ENCODE measurements at places on chromosomes 1 and 21.

DNA sequence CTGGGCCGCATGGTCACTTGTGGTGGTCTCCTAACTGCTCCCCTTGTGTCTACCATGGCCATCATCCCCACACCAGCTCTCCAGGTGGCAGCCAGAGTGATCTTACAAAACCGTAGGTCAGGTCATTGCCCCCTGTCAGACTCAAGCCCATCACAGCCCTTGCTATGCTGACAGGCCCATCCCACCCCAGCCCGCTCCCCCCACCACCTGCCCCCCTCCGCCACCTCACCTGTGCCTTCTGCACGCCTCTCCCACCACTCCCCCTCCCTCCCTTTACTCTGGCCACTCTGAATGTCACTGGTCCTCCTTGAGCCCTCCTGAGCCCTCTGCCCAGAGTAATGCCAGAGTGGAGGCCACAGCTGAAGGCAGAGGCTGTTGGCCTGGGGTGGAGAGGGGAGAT lies 28.5 kb downstream of the TEX35 start:
- DNase-seq = no peak

DNA sequence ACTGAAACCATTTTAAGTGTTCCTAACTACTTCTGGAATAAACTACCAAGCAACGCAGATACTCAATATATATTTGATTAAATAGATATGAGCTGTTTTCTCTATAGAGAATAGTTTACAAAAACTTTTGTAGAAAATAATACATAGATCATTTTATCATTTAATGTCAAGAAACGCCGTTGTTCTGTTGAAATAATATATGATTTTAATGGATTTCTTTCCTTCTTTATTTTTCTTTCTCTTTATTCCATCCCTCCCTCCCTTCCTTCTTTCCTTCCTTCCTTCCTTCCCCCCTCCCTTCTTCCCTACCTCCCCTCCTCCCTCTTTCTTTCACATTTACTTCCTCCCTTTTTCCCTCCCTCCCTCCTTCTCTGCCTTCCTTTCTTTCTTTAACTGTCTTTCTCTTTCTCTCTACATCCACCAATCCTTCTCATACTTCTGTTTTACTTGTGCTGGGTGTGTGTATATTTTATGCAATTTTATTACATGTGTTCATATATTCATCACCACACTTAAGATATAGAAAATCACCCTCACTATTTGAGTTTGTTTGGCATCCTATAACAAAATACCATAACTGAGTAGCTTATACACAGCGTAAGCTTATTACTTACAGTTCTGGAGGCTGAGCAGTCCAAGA lies 230.9 kb upstream of the BRINP3 start:
- no peak for DNase-seq

DNA sequence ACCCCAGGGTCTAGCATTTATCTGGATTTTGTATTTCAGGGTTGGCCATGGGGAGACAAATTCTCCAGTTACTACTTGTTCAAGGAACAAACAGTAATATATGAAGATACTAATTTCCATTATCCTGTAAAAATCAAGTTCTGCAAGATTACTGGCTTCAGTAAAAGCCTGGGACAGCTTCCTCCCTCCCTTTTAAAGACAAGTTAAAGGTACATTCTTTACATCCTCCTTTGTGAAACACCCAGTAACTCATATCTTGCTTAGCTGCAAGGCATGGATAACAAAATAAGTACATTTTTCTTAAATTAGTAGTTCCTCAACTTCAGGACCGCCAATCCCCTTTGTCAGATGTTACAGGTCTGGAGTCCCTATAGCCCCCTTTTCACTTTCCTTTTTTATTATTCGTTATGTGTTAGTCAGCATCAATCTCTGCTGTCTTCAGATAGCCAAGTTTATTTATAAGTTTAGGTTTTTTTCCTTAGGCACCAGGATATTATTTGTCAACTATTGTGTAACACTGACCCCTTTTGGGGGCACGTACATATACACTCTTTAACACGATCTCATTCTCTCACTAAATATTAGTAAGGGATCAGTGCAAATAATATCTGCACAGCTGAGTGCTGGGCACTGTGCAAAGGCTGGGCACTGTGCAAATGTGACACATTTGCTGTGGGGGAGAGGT lies 9.8 kb downstream of the ERRFI1 start:
- DNase-seq = no peak

- DNase-seq = no peak
Measured at GRCh38 chr1:15180945-15181523, 27.5 kb downstream of the TMEM51 start.

DNA sequence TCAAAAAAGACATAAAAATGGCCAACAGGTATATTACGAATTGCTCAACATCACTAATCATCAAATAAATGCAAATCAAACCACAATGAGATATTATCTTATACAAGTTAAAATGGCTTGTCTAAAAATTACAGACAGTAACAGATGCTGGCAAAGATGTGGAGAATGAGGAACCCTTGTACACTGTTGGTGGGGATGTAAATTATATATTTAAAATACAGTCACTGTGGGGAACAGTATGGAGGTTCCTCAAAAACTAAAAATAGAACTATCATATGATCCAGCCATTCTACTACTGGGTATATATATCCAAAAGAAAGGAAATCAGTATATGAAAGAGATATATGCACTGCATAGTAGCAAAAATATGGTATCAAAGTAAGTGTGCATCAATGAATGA lies 1037.2 kb upstream of the B3GALT2 start:
- DNase-seq = no peak

- peak; percentile 99 for DNase-seq
Measured at GRCh38 chr1:30779294-30780071, 21.9 kb upstream of the LAPTM5 start.

- DNase-seq = no peak
Measured at GRCh38 chr1:72117621-72118020, 164.7 kb downstream of the NEGR1 start.

- no peak for DNase-seq
Measured at GRCh38 chr1:51690285-51690961, 73.5 kb downstream of the OSBPL9 start.

GRCh38 chr1:101567582-101568189 lies 330.9 kb downstream of the S1PR1 start:
- peak; percentile 9 for DNase-seq

DNA sequence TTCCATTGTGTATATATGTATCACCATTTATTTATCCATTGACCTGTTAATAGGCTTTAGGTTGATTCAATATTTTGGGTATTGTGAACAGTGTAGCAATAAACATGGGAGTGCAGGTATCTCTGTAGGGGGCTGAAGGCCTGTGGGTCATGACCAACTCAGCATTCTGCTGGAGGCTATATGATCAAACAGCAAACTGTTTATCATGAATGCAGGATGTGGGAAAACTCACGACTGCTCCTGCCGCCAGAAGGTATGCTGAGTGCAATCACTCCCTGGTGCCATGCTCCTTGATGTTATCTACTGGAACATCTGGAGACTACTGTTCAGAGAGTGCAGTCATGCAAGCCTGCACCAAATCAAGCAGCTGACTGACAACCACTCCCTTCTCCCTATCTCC lies 275.2 kb downstream of the COL11A1 start:
- DNase-seq = no peak

DNA sequence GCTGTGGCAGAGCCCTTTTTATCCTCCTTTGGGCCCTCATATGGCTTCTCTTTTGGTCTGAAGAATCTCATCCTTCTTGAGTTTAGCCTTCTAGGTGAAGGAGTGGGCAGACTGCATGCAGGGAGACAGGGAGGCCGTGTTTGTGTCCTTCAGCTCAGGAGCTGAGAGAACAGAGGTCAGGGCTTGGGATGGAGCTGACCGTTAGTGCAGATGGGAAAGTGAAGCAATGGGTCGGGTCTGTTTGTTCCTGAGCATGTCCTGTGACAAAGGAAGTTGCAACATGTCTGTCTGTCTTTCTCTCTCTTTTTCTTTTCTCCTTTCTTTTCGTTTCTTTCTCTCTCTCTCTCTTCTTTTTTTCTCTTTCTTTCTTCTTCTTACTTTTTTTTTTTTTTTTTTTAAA lies 14.9 kb downstream of the MAPKAPK2 start:
- DNase-seq = no peak

GRCh38 chr1:91570120-91570448 lies 69.4 kb downstream of the CDC7 start:
- DNase-seq = no peak

DNA sequence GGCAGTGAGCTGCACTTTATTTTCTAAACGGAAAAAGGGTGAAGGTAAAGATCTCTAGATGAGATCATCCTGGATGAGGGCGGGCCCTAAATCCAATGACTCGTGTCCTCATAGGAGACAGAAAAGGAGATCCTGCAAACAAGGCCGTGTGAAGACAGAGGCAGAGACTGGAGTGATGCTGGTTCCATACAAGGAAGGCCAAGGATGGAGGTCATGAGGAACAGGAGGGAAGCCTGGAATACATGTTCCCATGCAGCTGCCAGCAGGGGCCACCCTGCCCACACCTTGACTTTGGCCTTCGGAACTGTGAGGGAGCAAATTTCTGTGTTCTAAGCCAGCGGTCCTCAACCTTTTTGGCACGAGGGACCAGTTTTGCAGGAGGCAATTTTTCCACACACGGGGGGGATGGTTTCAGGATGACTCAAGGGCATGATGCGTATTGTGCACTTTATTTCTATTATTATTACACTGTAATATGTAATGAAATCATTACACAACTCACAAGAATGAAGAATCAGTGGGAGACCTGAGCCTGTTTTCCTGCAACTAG lies 94.3 kb downstream of the PSMG1 start:
- DNase-seq = no peak

DNA sequence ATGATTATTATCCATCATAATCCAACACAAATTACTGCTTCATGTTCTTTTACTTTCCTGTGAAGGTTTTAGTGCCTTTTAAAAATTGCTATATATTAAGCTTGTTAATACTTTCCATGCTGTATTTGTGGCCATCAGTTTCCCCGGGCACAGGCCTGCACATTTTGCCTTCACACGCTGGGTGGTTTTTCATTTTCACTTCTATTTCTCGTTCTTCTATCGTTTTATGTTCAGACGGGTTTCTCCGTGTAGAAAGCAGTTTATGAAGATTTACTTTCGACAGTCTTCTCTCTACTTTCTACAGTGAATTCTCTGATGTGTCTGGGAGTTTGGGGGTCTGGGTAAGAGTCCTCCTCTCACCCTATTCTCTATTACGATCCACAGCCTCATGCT lies 9.5 kb downstream of the RUNX3 start:
- DNase-seq = no peak

DNA sequence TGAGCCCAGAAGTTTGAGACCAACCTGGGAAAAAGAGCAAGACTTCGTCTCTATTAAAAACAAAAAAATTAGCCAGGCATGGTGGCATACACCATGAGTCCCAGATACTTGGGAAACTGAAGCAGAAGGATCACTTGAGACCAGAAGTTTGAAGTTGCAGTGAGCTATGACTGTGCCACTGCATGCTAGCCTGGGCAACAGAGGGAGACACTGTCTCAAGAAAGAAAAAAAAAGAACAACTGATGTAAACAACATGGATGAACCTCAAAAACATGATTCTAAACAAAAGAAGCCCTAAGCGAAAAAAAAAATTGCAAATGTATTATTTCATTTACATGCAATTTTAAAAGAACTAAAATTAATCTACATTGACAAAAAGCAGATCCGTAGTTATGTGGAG lies 9.0 kb downstream of the LRRC40 start:
- DNase-seq = no peak

GRCh38 chr1:201444792-201445191 lies 23.3 kb upstream of the TNNI1 start:
- no peak for DNase-seq

GRCh38 chr1:60983701-60984061 lies 98.7 kb upstream of the NFIA start:
- no peak for DNase-seq

DNA sequence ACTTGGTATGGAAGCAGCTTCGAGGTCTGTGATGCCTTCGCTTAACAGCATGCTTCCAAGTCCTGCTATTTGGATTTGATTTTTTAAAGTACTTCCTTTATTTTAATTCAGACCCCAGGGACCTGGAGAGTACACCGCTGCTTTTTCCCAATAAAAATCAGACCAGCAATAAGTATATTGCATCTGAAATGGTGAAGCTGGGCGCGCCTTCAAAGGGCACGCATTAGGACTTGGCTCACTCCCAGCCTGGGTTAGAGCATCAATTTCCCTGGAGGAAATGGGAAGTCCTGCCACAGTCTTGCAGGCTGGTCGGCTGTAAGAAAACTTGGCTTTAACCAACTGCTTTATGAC lies 325.1 kb downstream of the RRAGC start:
- no peak for DNase-seq

DNA sequence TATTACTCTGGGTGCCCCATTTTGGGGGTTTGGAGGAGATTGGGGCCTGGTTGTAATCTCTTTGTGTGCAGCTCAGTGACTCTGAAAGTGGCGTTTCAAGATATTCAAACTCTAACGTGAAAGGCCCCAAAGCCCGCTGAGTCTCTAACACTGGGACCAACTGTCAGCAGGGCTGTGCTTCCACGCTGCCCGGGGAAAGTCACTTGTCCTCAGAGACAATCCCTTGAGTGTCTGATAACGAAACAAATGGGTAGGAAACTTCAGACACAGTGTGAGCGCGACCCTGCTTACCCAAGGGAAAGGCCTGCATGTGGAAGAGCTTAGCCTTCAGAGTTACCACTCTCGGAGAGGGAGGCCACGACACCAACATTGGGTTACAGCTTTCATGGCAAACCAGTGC lies 837 bp downstream of the UBASH3A start:
- no peak for DNase-seq

DNA sequence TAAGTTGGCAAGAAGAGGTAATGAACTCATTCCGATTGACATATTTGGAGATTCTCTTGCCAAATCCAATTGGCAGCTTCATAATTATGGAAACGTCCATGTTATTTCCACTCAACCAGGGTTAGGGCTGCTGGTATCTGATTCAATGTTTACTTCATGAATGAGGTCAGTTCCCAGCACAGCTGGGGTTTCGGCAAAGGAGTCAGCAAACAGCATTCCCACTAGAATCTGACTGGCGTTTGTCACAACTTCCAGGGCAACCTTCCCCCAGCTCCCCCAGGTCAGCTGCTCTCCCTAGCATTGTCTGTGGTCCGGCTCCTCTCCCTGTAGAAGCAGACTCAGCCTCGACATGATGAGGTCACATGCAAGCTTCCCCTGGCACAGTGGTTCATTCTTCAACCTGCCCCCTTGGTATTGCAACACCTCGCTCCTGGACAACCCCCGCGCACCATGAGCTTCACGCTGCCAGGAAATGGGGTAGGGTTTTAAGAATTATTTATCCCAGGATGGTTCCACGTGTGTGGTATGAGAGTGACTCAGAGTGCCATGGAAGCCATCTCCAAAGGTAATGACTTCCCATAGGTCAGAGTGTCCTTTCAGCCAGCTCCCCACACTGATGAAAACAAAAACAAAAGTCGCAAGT lies 100.7 kb upstream of the SLC25A33 start:
- DNase-seq = no peak

All from stimulated activated CD8-positive, alpha-beta memory T cell treated with anti-CD3 and anti-CD28 coated beads, Interleukin-4, amount 100 ng/mL, for 1 hour (primary cell).